ENCODE measurements at places on chromosomes 4 and X. TPM values are rescaled to one million over a fixed set of nuclear protein-coding genes. Genes with fewer than 3 reads are reported as not detected.

DNA sequence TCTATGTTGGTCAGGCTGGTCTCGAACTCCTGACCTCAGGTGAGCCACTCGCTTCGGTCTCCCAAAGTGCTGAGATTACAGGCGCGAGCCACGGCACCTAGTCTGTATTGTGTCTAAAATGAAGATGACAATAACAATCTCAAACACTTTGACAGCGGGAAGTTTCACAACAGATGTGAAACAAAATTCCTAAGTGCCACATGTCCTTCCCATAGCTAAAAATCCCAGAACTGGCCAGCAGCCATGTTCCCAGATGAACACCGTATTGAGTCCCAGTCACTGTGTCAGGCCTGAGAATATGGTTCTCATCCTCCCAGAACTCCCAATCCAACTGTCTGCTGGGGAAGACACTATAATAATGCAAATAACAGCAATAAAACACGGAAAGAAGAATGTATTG is 16.4 kb upstream of the KLHL8 start:
- H3K27me3 ChIP-seq: no peaks in the 10 kb centered on the region
- no peak overlapping the region for H3K4me3 ChIP-seq
- H3K4me1 ChIP-seq: no peaks in the 10 kb centered on the region
- H3K27ac ChIP-seq: no peak overlapping the region
- peak; percentile 32 for DNase-seq
- H3K36me3 ChIP-seq: no peaks in the 10 kb centered on the region

DNA sequence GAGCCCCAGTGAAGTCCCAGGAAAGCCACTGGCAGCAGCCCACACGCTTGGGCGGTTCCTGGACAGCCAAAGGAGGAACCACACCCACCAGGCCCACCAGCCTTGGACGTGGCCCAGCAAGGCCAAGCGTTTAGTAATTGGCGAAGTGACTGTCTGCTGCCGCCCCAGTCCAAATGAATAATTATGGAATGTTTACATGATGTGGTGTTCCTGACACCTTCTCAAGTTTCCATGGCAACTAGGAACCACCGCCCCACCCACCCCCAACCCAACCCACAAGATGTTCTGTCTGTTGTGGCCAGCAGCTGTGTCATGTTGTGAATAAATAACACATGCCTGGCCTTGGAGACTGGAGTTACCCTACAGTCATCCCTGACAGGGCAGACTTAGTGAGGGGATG is 22.3 kb downstream of the APLN start:
- H3K27me3 ChIP-seq: peaks cover 29% of the 10 kb centered on the region
- peak; percentile 39 for DNase-seq
- no peaks in the 10 kb centered on the region for H3K36me3 ChIP-seq
- no peak overlapping the region for H3K4me3 ChIP-seq
- H3K4me1 ChIP-seq: peaks cover 17% of the 10 kb centered on the region

- no peaks in the 10 kb centered on the region for H3K36me3 ChIP-seq
- no peaks in the 10 kb centered on the region for H3K4me1 ChIP-seq
- H3K27ac ChIP-seq: no peak overlapping the region
These were observed 15.7 kb downstream of the PGAM4 start for GRCh38 chrX:77953708-77954107.

The SPIN2A gene
- 3.4 TPM for total RNA-seq

DNA sequence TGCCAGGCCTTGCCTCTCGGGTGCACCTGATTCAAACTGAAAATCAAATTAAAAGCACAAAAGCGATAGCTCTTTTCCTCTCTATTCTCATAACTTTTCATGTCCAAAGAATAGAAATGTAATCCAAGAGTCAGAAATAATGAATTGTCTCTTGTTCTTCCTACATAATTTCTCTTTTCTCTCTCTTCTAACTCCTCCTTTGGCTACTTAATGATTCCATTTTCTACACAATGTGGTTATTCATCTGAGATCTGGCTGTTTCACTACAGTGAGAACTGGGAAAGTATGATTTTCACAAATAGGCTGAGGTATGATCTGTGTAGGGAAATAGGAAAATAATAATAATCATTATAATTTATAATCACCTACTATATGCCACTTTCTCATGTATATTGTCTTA is 703.5 kb downstream of the PDHA2 start:
- H3K27ac ChIP-seq: no peak overlapping the region
- no peaks in the 10 kb centered on the region for H3K4me1 ChIP-seq
- no peak overlapping the region for H3K4me3 ChIP-seq
- H3K36me3 ChIP-seq: no peaks in the 10 kb centered on the region

GRCh38 chr4:3851881-3852280 is 85.7 kb downstream of the ADRA2C start:
- H3K4me3 ChIP-seq: no peak overlapping the region
- peaks cover 15% of the 10 kb centered on the region for H3K4me1 ChIP-seq

- H3K27ac ChIP-seq: no peak overlapping the region
- H3K36me3 ChIP-seq: peaks cover 3% of the 10 kb centered on the region
- no peak for DNase-seq
- no peak overlapping the region for H3K4me3 ChIP-seq
These were observed 61.7 kb downstream of the PPARGC1A start for GRCh38 chr4:23828020-23828715.

DNA sequence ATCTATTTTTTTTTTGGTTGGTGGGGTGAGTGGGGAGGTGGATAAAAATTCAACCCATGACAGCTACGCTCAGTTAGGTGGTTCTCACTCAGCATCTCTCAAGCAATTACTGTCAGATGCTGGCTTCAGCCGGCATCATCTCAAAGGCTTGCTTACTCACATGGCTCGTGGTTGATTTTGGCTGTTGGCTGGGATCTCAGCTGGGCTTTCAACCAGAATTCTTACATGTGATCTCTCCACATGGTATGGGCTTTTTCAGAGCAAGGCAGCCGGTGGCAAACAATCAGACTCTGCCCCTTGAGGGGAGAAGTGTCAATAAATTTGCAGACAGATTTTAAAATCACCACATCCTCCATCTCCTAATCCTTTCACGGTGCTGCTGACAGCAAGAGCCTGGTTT is 47.2 kb downstream of the SLC34A2 start:
- no peaks in the 10 kb centered on the region for H3K27me3 ChIP-seq
- no peaks in the 10 kb centered on the region for H3K36me3 ChIP-seq
- peak; percentile 41 for DNase-seq

The MTHFD2L gene
- 17.7 TPM for total RNA-seq

GRCh38 chr4:102734116-102734515 is 26.7 kb downstream of the MANBA start:
- no peaks in the 10 kb centered on the region for H3K36me3 ChIP-seq
- H3K27ac ChIP-seq: no peak overlapping the region
- H3K4me1 ChIP-seq: no peaks in the 10 kb centered on the region
- H3K27me3 ChIP-seq: no peaks in the 10 kb centered on the region
- no peak overlapping the region for H3K4me3 ChIP-seq
- DNase-seq: no peak

The CENPVL2 gene
- not detected for total RNA-seq

DNA sequence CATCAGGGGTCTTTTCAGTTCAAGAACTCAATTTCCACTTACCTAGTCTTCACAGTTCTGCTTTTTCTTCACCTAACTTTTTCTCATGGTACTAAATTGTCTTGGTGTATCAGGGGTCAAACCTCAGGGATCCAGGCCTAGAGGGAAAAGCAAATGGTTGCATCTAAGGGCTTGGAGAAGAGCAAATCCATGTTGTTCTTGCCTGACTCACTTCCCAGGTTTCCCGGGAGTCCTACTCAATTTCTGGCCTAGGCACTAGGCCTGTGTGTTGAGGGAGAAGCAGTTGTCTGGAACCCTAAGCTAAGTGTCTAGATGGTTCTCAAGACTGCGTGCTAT is 191.9 kb upstream of the STK26 start:
- H3K27ac ChIP-seq: peak overlapping the region; percentile 80
- H3K4me3 ChIP-seq: no peak overlapping the region
- H3K4me1 ChIP-seq: peaks cover 5% of the 10 kb centered on the region
- DNase-seq: no peak

The SORBS2 gene
- total RNA-seq: 17.7 TPM

The RTL9 gene
- 0.80 TPM for total RNA-seq

The ZNF185 gene
- 18.3 TPM for total RNA-seq

- no peak overlapping the region for H3K4me3 ChIP-seq
- H3K27ac ChIP-seq: no peak overlapping the region
- H3K36me3 ChIP-seq: no peaks in the 10 kb centered on the region
- no peak for DNase-seq
- peaks cover 5% of the 10 kb centered on the region for H3K4me1 ChIP-seq
These were observed 234.9 kb upstream of the CTSO start for GRCh38 chr4:156188596-156188995.

- H3K4me1 ChIP-seq: no peaks in the 10 kb centered on the region
- no peaks in the 10 kb centered on the region for H3K36me3 ChIP-seq
- H3K27me3 ChIP-seq: no peaks in the 10 kb centered on the region
- H3K4me3 ChIP-seq: no peak overlapping the region
These were observed 204.9 kb upstream of the PPARGC1A start for GRCh38 chr4:24094726-24095125.

DNA sequence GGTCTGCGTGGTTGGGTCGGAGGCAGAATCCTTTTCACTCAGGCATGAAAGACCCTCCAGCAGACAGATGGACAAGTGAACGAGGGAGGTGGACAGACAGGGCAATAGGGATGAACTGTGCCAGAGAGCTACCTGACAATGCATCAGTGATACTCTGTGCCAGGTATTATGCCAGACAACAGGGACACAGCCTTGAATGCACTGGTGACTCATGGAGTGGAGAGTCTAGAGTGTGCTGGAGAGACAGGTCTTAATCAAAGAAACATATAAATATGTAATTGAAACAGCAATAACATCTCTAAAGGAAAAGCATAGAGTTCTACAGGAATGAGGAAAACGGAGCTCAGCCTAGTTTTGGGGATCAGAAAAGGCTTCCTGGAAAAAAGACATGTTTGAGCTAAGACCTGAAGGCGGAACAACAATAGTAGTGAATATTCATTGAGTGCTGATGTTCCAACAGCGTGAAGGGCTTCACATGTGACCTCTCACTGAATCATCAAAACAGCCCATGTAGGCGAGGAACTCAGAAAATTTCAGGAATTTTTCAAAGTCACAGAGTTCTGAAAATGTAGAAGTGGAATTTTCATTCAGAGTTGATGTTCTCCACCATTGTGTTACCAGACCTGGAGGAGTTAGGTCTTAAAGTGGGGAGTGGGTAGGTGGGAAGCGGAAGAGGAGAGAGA is 20.0 kb upstream of the FGFBP2 start:
- no peak overlapping the region for H3K4me3 ChIP-seq
- no peak for DNase-seq
- H3K4me1 ChIP-seq: no peaks in the 10 kb centered on the region
- peaks cover 26% of the 10 kb centered on the region for H3K36me3 ChIP-seq

DNA sequence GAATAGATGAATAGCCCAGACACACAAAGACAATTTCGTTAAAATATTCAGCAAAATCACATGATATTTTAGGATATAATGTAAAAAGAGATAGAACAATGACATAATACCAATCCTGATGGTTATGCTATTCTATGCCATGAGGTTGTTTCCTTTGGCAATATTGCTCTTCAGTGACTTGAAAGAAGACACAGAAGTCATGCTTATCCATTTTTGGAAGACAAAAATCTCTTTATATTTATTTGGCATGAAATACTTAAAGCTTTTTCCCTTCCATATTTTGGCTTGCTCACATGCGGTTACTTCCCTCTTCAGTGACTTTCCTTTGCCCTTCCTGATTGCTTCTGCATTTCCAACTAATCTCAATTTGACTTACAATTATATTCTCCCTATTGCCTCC is 314.8 kb downstream of the IQCM start:
- no peaks in the 10 kb centered on the region for H3K27me3 ChIP-seq
- no peaks in the 10 kb centered on the region for H3K36me3 ChIP-seq
- DNase-seq: peak; percentile 20

DNA sequence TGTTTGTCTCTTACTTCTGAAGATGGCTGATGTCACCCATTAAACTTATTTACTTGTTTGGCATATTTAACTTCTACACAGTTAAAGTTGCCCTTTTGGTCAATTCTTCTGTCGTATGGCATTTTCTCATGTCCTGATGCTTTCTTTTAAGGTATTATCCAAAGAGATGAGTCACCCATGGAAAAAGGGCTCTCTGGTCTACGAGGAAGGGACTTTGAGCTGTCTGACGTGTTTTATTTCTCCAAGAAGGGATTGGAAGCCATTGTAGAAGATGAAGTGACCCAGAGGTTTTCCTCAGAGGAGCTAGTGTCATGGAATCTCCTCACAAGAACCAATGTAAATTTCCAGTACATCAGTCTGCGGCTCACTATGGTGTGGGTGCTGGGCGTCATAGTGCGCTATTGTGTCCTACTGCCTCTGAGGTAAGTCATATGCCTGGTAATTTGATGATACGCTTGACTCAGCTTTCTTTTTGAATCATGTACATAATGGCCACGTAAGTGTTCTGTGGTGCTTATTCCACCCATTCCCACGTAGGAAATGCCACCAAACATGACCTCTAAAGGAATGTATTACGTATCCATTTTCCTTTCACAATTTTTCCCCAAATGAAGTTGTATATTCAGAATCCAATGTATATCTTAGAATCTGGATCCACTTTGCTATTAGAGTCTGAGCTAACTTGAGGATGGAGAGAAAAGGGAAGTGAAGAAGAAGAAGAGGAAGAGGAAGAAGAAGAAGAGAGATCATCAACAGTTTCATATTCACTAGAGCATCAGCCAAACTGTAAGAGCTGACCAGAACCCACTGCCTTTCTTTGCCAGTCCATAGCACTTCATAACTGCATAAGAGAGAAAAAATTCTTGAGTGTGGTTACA is 45.7 kb downstream of the GPAT3 start:
- peak; percentile 12 for DNase-seq

DNA sequence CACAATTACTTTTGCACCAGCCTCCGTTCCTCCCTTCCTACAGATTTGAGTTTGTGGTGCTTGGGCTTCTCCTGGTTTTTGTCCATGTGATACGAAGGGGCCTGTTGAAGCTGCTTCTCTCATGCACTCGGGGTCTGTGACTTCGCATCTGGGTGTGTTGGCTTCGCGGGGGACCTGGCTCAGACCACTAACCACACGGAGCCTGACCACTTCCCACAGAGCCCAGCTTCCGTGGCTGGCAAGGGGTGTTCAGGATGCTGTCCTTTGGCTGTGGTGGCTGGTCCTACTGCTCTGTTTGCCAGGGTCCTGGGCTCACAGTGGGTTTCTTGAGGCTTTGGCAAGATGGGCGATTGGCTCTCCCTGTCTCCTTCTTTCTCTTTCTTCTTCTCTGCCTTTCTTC is 19.8 kb upstream of the XG start:
- no peak overlapping the region for H3K4me3 ChIP-seq
- H3K27ac ChIP-seq: no peak overlapping the region
- no peaks in the 10 kb centered on the region for H3K4me1 ChIP-seq

DNA sequence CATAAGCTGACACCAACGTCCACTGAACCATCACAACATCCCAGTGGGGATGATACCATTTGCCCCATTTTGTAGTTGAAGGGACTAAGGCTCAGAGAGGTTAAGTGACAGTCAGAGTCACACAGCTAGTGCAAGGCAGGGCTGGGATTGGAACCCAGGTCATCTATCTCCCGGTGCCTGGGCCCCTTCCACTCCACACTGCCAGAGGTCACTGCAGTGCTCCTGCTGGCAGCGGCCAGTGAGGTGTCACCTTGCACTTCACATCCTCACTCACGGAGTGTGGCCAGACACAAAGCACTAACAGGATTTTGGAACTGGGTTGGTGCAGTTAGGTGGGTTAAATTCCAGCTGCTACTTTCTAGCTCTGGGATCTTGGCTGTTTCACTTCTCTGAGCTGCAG is 118.7 kb downstream of the ENPP6 start:
- no peak for DNase-seq
- peaks cover 50% of the 10 kb centered on the region for H3K4me1 ChIP-seq
- no peaks in the 10 kb centered on the region for H3K36me3 ChIP-seq
- H3K4me3 ChIP-seq: no peak overlapping the region
- peaks cover 13% of the 10 kb centered on the region for H3K27me3 ChIP-seq
- no peak overlapping the region for H3K27ac ChIP-seq

- H3K4me1 ChIP-seq: no peaks in the 10 kb centered on the region
- H3K27ac ChIP-seq: no peak overlapping the region
- no peaks in the 10 kb centered on the region for H3K36me3 ChIP-seq
- H3K4me3 ChIP-seq: no peak overlapping the region
- no peak for DNase-seq
- H3K27me3 ChIP-seq: peaks cover 10% of the 10 kb centered on the region
These were observed 162.8 kb downstream of the PPP1R2C start for GRCh38 chrX:42615161-42615563.
